ENCODE measurements at places on chromosomes 3 and 15. TPM values are rescaled to one million over a fixed set of nuclear protein-coding genes. Genes with fewer than 3 reads are reported as not detected.

Gene SNX22
- 74.0 TPM for polyA plus RNA-seq

Gene HYAL1
- polyA plus RNA-seq, result 25.4 TPM

Gene NANOGP8
- 0.09 TPM for polyA plus RNA-seq

Gene STARD5
- 2.7 TPM for polyA plus RNA-seq

Gene NIPA2
- polyA plus RNA-seq, result 9.9 TPM

Gene PAK6
- polyA plus RNA-seq, result 13.0 TPM

Gene C3orf70
- 1.7 TPM for polyA plus RNA-seq

Gene RGMA
- polyA plus RNA-seq, result 10.8 TPM

Gene PRTG
- polyA plus RNA-seq, result 0.23 TPM

Gene STOML1
- 24.3 TPM for polyA plus RNA-seq

Gene PPM1L
- 6.1 TPM for polyA plus RNA-seq

- DNase-seq, result no peak
These were observed 328.3 kb downstream of the MFSD1 start for GRCh38 chr3:159130108-159130507.

- no peak for DNase-seq
These were observed 11.1 kb downstream of the ZBTB38 start for GRCh38 chr3:141379250-141379966.

GRCh38 chr3:170751899-170752293 is 118.1 kb downstream of the RPL22L1 start:
- DNase-seq, result no peak

- DNase-seq, result no peak
These were observed 393.1 kb downstream of the DIPK2A start for GRCh38 chr3:144364737-144365136.

GRCh38 chr3:186986406-186986805 is 56.1 kb downstream of the ST6GAL1 start:
- DNase-seq, result no peak

DNA sequence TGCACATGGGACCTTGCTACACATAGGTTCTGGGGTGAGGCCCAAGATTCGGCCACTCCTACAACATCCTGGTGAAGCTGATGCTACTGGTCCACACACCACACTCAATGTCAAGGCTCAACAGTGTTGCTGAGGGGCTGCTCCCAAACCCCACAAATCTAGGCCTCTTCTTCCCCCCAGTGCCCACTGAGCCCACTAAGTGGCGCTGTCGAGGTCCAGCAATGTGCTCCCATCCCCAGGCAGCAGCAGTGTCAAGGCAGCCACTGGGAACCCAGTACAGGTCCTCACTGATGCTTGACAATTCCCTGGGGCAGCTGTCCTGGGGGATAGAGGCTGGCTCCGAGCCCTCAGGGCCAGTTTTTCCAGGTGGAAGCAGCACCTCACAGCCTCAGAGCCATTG is 21.5 kb downstream of the SCN5A start:
- no peak for DNase-seq

- peak; percentile 60 for DNase-seq
These were observed 97.5 kb downstream of the BDH1 start for GRCh38 chr3:197458179-197458707.

DNA sequence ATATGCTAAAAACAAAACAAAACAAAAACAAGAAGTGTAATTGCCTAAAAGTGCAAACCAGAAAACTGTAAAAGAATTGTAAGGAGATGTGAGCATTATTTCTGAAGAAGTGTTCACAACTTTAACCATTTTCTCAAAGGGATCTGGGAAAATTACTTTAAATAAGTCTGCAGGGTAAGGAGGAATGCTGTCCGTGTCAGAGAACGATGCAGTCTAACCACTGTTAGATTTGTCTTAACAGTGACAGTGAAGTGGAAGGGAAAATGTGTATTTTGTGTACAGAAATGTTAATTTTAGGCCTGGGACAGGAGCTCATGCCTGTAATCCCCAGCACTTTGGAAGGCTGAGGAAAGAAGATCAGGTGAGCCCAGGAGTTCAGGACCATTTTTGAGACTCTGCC is 95.7 kb downstream of the DLG1 start:
- no peak for DNase-seq

DNA sequence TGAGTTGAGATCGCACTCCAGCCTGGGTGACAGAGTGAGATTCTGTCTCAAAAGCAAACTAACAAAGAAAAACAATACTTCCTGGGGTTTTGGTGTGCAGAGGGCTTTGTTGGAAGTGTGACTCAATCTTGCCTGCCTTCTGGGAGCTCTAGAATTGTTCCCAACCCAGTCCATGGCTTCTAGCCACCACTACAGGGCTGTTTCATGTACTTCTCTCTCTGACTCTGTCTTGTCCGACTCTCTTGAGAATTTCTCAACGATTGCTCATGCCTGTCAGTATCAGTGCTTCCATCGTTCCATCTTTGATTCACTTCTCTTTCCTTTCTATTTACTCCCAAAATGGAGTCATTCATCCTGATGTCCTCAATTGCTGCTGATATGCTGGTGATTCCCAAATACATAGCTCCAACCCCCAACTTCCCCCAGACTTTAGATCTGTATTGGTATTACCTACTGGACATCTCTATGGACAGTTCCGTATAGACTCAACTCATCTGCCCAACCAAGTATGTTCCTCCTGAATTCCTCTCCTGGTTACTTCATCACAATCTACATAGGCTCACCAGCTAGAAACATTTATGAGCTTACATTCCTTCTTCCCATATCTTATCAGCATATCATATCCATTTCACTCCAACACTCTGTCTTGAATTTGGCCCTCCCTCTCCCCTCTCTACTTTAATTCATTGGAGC is 1.8 kb upstream of the AP2M1 start:
- no peak for DNase-seq

GRCh38 chr3:13014755-13015285 is 58.4 kb downstream of the IQSEC1 start:
- DNase-seq, result no peak

- peak; percentile 84 for DNase-seq
These were observed 49.4 kb downstream of the ITGB5 start for GRCh38 chr3:124837730-124838186.

DNA sequence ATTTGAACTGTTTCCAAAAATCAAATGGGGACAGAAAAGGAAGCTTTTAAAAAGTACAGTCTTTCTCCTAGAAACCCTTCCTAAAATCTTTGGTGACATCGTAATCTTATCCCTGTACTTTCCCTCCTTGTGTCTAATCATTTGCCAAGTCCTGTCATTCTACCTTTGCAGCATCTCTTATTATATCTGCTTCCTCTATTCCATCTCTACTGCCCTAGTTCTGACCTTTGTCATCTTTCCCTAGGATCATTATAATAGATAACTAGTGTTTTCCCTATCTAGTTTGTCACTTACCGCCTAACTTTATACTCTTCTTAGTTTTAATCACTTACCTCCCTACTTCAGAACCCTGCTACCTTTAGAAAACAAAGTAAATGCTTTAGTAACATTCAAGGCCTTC is 11.6 kb downstream of the USP8 start:
- DNase-seq, result no peak

DNA sequence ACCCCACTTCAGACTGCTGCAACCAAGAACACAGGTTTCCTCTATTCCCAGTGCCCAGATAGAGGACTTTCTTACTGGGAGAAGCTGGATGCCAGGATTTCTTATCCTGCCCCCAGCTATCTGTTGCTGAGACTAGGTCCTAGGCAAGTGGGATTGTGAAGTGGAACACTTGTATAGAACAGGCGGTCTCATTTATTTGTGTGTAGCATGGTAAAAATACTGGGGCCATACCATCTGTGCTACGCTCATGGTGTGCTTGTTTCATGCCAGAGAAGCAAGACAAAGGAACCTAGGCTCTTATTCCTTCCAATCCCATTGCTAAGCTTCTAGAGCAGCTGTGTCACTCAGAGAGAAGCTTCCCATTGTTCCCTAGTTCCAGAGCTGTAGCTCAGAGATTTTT is 191.5 kb upstream of the EPHA6 start:
- DNase-seq, result no peak

DNA sequence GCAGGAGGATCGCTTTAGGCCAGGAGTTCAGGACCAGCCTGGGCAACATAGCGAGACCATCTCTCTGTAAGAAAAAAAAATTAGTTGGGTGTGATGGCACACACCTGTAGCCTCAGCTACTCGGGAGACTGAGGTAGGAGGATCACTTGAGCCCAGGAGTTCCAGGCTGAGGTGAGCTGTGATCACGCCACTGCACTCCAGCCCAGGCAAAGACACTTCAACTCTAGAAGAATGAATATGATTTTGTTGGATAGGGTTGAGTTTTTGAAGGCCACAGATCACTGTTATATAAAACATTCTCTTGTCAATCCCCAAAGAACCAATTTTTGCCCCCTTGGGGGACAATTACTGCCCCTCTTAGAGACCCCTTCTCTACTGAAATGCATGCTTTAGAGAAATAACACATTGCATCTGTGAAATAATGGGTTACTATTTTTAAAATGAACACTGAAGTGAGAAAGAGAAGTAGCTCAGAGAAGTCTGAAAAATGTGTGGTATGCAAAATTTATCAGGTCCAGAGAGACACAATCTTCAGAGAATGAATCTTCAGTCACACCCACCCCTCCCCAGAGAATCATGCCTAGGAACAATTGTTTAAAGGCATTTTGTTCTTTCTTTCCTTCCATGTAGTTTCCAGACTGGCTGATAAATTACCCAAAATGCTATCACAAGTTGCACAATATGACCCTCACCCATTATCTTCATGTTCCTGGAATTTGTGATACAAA is 42.7 kb downstream of the METTL6 start:
- DNase-seq, result no peak

GRCh38 chr3:124797426-124797945 is 67.2 kb downstream of the UMPS start:
- no peak for DNase-seq

DNA sequence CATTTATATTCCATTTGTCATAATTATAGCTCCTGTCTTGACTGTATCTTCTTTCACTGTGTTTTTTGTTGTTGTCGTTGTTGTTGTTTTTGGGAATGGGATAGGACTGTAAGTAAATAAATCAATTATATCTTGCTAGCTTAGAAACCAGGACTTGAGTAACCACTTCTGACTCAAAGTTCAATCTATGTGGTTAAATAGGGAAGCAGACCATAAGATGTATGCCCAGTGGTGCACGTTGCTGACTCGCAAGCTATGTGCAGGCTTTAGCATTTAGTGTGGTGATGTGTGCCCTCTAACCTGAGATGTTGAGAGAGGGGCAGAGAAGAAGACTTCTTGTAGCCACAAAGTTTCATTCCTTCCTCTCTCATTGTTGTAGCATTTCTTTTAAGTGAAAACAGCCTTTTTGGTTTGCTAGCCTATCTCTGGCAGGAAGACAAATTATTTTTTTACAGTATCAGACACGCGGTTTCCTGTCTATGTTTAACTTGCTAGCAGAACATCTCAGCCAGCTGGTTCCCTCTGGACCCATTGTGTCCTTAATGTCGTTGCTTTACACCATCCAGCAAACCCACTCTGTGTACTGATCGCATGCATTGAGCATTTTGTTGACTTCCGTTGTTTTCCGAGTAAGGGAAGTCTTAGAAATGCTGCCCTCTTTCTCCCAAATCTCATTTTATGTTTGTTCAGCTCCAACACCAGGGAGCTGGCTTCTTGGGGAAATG is 52.1 kb downstream of the TGFBR2 start:
- DNase-seq, result peak; percentile 54

GRCh38 chr3:48057521-48057920 is 41.3 kb upstream of the MAP4 start:
- no peak for DNase-seq

- DNase-seq, result no peak
These were observed 136.4 kb downstream of the DNAJB8 start for GRCh38 chr3:128330214-128330842.

DNA sequence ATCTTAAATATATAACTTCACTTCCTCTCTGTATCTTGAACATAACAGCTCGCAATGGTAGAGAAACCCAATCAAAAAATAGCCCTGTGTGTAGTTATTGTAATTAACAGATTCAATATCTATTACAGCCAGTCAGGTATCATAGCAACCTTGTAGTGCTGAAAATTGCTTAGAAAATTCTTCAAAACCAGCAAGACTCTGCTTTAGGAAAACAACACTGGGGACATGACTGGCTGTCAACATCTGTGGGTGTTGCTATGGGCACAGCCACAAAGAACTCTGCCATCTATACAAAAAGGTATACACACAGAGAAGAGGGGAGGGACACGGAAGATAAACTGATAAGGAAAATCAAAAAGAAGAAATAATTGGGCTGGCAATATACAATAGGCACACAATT is 101.2 kb downstream of the WDR72 start:
- no peak for DNase-seq

- no peak for DNase-seq
These were observed 10.9 kb downstream of the SMAD3 start for GRCh38 chr15:67076147-67076843.

- DNase-seq, result no peak
These were observed 737.7 kb upstream of the ALCAM start for GRCh38 chr3:104629038-104629437.

- no peak for DNase-seq
These were observed 92.7 kb downstream of the UACA start for GRCh38 chr15:70670680-70671079.

- no peak for DNase-seq
These were observed 171.9 kb downstream of the SYNPR start for GRCh38 chr3:63450023-63450422.

GRCh38 chr3:52490939-52491526 is 4.1 kb upstream of the STAB1 start:
- DNase-seq, result peak; percentile 66

DNA sequence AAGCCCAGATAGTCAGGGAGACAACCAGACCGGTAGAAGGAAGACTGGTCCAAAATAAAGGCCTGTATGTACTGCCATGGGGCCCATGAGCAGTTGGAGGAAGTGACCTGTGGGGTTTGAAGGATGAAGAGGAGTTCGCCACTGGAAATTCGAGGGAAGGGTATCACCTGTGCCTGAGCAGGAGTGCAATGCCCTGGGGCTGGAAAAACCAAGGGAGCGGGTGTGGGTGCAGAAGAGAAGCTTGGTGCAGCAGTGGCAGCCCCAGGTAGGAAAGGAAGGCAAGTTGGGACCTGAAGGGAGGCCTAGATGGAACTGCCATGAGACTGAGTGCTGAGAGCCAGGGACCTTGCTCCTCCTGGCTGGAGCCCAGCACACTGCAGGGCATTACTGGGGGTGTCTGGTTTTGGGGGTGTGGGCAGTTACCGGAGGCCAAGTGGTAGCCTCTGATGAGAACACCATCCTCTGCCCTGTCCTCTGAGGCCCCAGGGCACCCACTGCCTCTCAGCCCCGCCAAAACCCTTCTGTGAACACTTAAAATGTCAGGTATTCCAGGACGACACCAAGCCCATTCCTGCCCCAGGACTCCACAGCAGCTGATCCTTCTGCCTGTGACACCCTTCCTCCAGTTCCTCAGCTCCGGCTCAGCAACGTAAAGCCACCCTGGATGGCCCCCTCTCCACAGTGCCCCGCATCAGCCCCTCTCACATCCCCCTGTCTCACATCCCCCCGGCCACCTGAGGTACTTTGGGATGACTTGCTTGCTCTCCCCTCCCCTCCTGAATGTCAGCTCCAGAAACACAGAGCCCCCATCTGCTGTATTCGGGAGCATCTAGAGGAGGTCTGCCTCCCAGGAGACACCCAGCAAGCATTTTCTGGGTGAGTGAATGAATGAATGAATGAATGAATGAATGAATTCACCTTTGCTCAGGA is 42.9 kb downstream of the WNT7A start:
- no peak for DNase-seq
